ENCODE measurements at places on chromosomes 4 and X.

DNA sequence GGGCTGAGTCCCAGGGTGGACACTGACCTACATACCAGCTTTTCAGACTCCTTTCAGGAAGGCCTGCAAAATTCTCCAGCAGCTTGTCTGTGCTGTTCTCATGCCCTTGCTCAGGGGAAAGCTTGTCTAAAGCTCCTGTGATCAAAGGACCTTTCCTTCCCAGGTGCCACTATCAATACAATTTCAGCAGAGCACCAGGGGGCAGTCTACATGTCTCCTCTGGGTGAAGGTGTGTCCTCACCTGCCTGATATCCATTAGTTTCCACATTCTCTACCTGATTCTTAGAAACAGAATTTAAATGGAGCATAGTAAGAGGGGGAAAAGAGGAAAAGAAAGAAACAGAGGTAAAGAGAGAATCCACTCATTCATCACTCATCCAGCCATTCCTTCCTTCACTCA lies 114.2 kb downstream of the PPARGC1A start:
- no peak overlapping the region for H3K4me3 ChIP-seq
- DNase-seq, result no peak
- no peak overlapping the region for H3K27ac ChIP-seq
- no peaks in the 10 kb centered on the region for H3K36me3 ChIP-seq
- H3K27me3 ChIP-seq, result no peaks in the 10 kb centered on the region

DNA sequence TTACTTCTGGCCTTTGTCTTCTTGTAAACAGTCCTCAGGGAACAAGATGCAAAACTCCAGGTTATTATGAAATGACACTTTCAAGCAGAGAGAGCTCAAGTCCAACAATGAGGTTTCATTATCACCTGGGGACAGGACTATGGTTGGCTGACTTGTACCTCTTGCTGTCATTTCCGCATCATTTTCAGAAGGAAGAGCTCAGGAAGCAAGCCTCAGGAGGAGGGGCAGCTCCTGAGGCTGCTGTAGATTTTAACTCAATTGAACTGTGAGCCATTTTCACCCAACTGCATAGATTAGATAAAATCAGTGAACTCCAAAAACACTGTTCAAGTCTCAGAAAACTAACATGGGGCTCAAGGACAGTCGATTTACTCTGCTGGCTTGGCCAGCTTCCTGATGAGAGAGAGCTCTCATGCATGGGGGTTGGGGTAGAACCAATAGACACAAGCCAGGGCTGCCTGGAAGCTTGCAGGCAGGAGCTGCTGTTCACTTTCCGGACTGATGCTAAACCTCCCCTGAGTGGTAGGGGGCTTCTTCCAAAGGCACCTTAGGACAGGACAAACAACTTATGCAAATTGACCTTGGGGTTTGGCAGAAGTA lies 23.6 kb downstream of the TMEM255A start:
- H3K4me1 ChIP-seq, result no peaks in the 10 kb centered on the region
- no peak overlapping the region for H3K4me3 ChIP-seq
- DNase-seq, result no peak
- no peak overlapping the region for H3K27ac ChIP-seq

- H3K36me3 ChIP-seq, result no peaks in the 10 kb centered on the region
- no peak overlapping the region for H3K27ac ChIP-seq
- H3K4me3 ChIP-seq, result no peak overlapping the region
- DNase-seq, result no peak
These were observed 75.5 kb downstream of the TBC1D9 start for GRCh38 chr4:140680686-140681085.

DNA sequence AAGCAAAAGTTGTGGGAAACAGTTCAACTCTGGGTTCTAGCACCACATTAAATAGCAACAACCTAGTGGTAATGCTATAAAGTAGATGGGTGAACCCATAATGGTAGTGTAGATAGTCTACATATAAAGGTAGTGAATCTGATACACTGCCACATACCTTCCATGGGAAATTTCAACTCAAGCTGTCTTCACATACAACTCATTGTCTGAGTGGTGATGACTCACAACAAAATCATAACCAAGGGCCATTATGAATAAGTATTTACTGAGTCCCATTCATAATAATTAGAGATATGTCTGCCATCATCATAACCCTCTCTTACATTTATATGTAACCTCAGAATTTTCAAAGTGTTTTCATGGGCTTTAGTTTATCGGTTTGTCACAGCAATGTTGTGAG lies 34.8 kb downstream of the EGF start:
- H3K4me3 ChIP-seq, result no peak overlapping the region
- no peak for DNase-seq
- no peaks in the 10 kb centered on the region for H3K27me3 ChIP-seq
- no peaks in the 10 kb centered on the region for H3K36me3 ChIP-seq

DNA sequence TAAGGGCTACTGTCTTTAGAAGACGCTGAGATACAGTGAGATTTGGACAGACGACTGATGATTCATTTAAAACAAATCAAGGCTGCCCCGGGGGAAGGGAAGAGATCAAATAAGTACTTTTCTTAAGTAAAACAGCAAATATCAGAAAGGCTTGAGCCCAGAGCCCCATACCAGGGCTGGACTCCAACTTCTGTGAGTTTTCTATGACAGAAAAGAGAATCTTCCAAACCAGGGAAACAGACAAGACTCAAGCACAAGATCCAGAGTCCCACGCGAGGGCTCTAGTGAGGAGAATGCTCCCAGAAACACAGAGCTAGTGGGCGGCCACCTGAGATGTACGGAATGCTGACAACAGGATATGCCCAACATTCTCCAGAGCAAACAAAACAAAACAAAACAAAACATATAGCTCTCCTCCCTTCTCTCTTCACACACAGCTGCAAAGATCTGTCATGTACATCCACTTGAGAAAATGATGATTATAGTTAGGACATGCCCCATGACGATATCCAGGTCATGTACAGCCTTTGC lies 13.1 kb downstream of the ACSL1 start:
- H3K27ac ChIP-seq, result no peak overlapping the region
- no peaks in the 10 kb centered on the region for H3K27me3 ChIP-seq
- no peak overlapping the region for H3K4me3 ChIP-seq
- no peak for DNase-seq
- no peaks in the 10 kb centered on the region for H3K36me3 ChIP-seq

DNA sequence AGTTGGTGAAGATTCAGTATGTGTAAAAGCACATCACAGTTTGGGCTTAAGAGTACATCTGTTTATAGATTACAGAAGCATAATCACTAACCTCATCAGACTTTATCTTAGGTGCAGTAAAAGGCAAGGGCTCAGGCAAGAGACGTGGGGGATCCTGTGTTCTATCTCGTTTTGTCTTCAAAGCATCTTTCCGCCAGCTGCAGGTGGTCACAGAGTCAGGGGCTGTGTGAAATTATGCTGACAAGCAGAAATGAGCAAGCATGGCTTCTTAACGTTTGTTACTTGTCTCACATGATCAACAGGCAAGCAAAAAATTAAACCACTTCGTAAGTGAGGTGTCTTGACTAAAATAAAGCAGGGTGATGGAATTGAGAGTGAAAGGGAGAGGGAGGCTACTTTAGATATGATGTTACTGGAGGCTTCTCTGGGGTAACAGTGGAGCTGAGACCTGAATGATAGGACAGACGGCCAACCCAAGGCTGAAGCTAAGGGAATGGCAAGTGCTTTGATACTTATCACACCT lies 1.4 kb upstream of the TEC start:
- no peak overlapping the region for H3K4me3 ChIP-seq
- H3K36me3 ChIP-seq, result no peaks in the 10 kb centered on the region
- peaks cover 14% of the 10 kb centered on the region for H3K4me1 ChIP-seq
- H3K27ac ChIP-seq, result no peak overlapping the region
- no peaks in the 10 kb centered on the region for H3K27me3 ChIP-seq

DNA sequence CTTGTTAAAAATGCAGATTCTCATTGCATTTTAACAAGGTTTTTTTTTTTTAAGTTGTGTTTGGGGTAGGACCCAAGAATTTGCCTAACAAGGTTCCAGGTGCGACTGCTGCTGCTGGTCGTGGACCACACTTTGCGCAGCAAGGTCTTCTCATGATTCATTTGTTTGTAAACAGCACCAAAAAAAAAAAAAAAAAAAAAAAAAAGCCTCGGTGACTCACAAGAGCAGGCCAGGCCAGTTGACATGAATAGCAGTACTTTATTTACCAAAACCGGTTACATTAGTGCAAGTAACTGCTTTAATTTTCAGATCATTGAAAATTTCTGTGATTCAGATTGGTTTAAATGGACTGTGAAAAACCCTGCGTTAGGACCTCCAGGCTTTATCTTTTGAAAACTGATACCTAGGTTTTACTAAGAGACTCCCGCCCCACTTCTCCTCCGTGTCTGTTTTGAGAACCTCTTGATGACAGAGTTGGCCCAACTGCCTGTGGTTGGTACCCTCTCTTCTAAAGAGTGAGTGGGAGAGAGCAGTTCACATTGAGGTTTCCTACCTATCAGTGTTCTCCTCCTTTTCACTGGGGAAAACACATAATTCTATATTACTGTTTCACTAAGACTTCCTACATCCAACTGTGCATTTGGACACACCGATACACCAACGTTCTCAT lies 86.2 kb downstream of the PHEX start:
- no peak overlapping the region for H3K27ac ChIP-seq
- no peak for DNase-seq
- no peaks in the 10 kb centered on the region for H3K4me1 ChIP-seq
- H3K27me3 ChIP-seq, result no peaks in the 10 kb centered on the region

DNA sequence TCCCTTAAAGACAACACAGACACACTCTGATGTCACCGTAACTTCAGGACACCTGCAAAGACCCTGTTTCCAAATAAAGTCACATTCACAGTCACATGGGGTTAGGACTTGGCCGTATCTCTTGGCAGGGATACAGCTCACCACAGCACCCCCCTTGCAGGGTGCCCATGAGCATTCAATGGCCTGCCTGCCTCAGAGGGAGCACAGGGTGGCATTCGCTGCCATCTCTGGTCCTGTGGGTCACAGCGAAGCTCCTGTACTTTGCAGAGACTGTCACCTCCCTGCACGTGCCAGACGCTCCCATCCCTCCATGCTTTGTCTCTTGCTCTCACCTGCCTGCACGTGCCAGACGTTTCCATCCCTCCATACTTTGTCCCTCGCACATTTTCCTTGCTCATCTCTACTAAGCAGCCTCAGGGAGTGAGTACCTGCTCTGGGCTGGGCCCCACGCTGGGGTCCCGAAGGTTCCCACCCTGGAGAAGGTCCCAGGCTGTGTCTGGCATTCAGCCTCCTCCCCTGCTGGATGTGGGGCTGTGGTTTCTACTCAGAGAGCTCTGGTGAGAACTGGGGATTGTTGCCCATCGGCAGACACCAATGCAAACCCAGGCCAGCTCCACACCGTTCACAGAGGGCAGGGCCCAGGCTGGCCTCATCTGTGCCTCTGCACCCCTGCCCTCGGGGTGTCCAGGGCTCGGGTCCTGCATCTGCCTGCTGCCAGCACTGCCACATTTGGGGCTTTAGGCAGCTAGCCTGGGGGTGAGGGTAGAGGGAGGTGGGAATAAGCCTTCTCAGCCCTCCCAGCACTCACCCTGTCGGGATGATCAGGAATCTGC lies 15.8 kb downstream of the HTRA3 start:
- H3K27ac ChIP-seq, result no peak overlapping the region
- no peak for DNase-seq
- no peaks in the 10 kb centered on the region for H3K36me3 ChIP-seq
- H3K27me3 ChIP-seq, result no peaks in the 10 kb centered on the region
- H3K4me1 ChIP-seq, result no peaks in the 10 kb centered on the region
- H3K4me3 ChIP-seq, result no peak overlapping the region

DNA sequence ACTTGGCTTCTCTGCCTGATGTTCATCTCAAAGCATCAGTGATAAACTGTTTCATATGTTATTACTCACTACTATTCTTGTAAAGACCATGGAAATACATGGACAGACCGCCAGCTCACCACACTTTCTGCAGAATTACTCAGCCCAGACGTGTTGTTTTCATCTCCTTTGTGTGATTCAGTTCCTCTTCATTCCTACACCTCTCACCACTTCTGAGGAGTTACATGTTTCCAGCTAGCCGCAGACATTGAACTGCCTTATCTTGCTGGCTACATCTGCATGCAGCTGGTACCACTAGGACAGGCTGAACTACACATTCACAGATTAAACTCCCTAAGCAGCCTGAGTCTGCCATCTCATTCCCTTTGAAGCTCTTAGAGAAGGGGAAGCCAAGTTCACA lies 443.2 kb upstream of the FGF16 start:
- no peak overlapping the region for H3K4me3 ChIP-seq
- no peaks in the 10 kb centered on the region for H3K4me1 ChIP-seq
- no peaks in the 10 kb centered on the region for H3K27me3 ChIP-seq
- DNase-seq, result no peak
- no peak overlapping the region for H3K27ac ChIP-seq
